ENCODE measurements at places on chromosomes 7 and 10.

DNA sequence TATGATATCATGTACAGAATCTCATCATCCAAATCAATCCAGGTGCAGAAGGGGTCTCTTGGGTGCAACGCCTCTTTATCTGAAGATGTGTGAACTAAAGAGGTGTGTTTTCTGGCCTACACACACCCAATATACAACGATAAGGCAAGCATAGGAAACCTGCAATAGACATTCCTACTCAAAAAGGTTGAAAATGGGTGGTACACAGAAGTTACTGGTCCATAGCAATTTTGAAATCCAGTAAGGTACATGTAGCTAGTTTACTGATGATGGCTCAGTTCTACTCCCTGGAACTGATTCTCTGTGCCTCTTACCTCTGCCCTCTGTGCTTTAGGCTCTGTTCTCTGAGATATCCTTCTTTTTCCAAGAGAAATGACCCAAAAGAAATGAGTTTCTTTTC, 22.2 kb upstream of the CCDC3 start:
- no peak for DNase-seq

- DNase-seq = no peak
These were observed 218.8 kb upstream of the CELF2 start for GRCh38 chr10:10798864-10799192.

GRCh38 chr7:121504482-121504881, 108.4 kb upstream of the FAM3C start:
- peak; percentile 77 for DNase-seq

GRCh38 chr7:41698114-41698513, 4.8 kb downstream of the INHBA start:
- peak; percentile 9 for DNase-seq

DNA sequence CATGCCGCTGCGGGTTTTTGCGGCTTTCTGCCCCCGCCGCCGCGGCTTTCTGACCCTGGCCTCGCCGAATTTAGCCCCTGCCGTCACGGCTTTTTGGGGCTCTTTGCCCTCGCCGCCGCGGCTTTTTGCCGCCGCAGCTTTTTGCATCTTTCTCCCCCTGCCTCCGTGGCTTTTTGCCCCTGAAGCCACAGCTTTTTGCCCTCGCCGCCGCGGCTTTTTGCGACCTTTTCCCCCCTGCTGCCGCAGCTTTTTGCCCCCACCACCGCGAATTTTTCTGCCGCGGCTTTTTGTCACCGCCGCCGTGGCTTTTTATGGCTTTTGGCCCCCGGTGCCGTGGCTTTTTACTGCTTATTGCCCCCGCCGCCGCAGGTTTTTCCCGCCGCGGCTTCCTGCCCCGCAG, 636.5 kb downstream of the ZNF716 start:
- no peak for DNase-seq

- peak; percentile 49 for DNase-seq
These were observed 21.8 kb downstream of the FGFBP3 start for GRCh38 chr10:91887272-91888076.

DNA sequence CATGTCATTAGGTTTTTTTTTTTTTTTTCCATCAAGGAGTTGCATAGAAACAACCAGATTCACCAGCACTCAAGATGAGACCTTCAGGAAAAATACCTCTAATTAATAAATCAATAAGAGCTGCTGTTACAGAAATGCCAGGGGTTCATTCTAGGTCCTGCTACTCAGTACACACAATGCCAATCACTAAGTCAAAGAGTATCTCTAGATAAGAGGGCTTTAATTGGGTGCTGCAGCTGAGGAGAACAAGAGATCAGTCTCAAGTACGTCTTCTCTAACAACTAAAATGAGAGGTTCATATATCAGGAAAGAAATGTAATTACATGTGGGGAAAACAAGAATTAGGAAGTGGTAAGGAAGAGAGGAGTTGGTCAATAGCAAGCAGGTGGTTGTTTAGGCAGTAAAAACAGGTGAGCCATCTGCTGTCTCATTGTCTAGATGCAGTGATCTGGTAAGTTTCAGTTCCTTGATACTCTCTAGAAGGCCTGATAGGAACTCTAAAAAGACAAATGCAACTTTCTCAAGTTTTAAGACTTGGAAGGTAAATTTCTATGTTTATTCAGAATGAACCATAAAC, 272.9 kb upstream of the ZWINT start:
- DNase-seq = no peak

Data from myocyte (in vitro differentiated cells).